ENCODE measurements at places on chromosomes 11 and 22.

DNA sequence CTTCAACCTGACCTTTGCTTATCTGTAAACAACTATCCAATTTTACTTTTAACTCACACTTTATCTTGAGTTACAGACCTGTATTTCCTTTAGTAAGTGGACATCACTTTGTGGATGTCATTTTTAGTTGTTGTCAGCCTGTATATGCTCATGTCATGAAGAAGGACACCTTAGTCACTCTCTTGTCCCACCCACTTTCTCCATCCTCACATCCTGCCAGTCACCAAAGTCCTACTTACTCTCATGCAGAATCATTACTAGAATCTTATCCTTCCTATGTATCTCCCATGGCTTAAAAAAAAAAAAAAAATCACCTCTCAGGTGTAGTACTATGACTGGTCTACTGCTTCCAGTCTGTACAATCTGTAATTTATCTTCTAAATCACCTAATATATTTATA is 43.3 kb downstream of the SESN3 start:
- no peak for DNase-seq

DNA sequence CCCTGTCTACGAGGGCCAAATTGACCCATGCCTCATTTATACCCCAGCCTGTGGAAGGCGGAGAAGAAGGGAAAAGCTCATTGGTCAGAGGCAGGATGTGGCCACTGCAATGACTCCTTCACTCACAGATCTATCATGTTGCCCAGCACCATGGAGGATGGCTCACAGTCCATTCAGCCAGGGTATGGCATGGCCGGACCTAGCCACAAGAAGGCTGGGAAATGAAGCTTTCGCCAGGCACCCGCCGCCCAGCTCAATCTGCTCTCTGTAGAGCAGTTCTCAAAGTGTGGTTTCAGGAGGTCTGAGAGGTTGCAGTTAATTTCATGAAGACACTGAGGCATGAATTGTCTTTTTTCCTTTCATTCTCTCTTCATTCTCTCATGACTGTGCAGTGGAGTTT is 40.6 kb upstream of the LINC01488 start:
- no peak for DNase-seq

DNA sequence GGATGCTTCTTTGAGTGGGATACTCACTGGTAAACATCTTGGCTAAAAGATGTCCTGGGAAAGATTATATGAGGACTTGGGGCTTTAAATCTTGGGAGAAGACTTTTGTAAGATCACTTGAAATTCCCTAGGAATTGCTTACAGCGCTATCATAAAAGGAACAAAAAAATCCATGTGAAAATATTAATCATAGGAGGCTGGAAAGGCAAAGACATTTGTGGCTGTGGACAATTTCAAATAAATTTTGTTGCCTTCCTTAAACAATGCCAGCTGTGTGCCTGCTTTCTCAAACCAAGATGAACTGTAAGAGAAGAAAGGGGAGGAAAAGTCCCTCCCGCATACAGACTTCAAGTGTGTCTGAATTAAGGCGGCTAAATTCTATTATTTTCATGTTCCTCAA is 75.6 kb downstream of the SNX19 start:
- DNase-seq = no peak

DNA sequence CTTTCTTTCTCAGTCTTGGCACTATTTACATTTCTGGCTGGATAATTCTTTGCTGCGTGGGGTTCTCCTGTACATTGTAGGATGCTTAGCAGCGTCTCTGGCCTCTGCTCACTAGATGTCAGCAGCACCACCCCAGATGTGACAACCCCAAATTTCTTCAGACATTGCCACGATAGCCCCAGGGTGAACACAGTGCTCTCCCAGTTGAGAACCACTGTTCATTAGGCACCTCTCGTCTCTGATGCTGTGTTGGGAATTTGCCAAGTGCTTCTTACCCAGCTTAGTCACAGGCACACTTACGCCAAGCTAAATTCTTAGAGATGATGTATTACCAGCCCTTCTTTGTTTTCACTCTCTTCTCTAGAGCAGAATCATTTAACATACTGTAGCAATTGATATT is 9.4 kb downstream of the TRIM6 start:
- DNase-seq = no peak

DNA sequence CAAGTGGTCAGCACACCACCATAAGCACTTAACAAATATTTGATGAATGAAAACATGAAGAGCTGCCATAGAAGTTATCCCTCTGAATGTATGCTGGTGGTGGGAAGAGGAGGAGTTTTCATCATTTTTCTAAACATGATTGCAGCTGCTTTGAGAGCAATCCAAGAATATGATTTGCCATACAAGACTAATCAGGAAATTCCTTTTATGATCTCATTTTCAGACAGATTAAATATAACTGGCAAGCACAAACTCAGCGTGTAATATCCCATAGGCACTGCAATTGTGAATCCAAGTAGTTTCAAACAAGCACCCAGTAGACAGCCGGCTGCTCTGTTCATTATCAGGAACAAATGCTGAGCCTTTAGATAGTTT is 505.7 kb upstream of the LUZP2 start:
- no peak for DNase-seq

DNA sequence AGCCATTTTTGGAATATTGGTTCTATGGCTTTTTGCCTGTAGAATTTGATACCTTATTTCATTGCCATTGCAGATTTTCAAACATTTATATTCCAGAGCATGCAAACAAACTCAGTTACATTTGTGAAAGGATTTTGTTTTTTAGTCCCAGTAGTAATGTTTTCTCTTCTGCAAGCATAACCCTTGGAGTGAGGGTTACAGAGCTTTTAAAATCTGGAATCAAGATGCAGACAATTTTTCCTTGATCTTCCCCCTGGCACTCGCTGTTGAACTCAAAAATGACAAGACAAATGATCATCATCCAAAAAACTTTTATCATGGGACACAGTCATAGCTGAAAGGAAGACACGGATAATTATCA is 20.8 kb downstream of the BBOX1 start:
- DNase-seq = no peak

GRCh38 chr11:80420374-80420773 is 979.5 kb upstream of the TENM4 start:
- no peak for DNase-seq

GRCh38 chr11:44851496-44851895 is 99.2 kb downstream of the TP53I11 start:
- no peak for DNase-seq

- no peak for DNase-seq
Observed at GRCh38 chr22:31841078-31841827, 87.4 kb downstream of the DEPDC5 start.

- no peak for DNase-seq
Observed at GRCh38 chr11:92861634-92862033, 107.8 kb upstream of the MTNR1B start.

GRCh38 chr11:35088226-35088625 is 50.7 kb upstream of the CD44 start:
- DNase-seq = no peak

- no peak for DNase-seq
Observed at GRCh38 chr11:123178186-123178585, 16.9 kb downstream of the CLMP start.

- DNase-seq = peak; percentile 37
Observed at GRCh38 chr22:44080936-44081861, 57.1 kb downstream of the PARVB start.

DNA sequence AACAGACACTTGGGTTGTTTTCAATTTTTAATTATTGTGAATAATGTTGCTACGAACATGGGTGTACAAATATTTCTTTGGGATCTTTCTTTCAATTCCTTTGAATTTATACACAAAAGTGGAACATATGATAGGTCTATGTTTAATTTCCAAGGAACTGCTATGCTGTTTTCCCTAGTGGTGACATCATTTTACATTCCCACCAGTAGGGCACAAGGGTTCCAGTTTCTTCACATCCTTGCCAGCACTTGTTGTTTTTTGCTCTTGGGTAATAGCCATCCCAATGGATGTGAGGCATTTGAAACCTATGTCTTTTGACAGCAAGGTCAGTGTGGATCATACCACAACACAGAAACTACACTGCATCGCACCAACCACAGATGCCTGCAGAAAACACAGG is 41.8 kb upstream of the SCN3B start:
- no peak for DNase-seq

GRCh38 chr22:42716649-42717127 is 4.0 kb downstream of the A4GALT start:
- no peak for DNase-seq

DNA sequence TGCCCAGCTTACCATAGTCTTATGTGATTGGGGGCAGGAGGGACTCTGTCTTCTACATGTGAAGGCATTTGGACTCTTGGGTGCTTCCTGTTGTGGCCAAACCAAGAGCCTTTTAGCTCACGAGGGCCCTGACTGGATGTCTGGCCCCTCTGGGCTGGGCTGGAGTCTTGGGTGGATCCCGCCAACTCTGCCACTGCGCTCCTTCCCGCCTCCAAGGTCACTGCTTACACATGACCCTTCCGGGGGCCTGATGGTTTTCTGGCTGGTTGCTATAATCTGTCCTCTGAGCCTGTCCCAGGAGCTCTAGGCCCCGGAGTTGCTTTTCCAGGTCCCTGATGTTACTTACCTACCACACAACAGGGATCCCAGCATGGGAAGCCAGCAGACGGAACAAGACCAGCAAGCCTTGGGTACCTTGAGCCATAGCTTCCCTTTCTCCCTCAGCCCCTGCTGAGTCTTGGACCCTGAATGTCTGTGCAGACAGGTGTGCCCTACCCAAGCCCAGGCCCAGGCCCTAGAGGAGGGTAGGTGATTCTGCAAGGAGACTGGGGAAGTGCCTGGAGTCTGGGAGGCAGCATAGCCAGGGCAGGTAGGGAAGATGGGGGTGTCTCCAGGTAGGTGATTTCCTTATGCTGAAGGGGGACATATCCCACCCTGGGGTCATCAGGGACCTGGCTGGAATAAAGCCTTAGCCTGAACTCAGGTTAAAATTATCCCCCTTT is 100.3 kb downstream of the TSPAN18 start:
- DNase-seq = no peak

DNA sequence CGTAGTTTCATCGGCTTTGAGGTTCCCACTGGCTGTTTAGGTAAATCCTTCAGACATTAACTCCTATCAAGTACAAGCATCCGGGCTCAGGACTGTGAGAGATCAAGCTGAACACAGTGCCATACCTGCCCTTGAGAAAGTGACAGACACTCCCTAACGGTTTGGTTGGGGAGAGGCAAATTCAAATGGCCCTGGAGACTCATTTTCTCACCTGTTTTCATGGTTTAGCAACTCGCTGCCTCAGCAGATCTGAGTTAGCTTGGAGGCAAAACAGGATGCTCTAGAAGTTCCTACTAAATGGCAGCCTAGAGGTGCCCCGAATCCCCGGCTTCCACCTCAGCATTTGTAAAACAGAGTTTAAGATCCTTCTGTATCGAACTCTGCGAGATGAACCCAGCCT is 3.6 kb upstream of the FBXO3 start:
- DNase-seq = no peak

- DNase-seq = no peak
Observed at GRCh38 chr11:72735495-72736027, 16.6 kb downstream of the ARAP1 start.

GRCh38 chr11:96257972-96258934 is 84.7 kb downstream of the MAML2 start:
- DNase-seq = no peak

DNA sequence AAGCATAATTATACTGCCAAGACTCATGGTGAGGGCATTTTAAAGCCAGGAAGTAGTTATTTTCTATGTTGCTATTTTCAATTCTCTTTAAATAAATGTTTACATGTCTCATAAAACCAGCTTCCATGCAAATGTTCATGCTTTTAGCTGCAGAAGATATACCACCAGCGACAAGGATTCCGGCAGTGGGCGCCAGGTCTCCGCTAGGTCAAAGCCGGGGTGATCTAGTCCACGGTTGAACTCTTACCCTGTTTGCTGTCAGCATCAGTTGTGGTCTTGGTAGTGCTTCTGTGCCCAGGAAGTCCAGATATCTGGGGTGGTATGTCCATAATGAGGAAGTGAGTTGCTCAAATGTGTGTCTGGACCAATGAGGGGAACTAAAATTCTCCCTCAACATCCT is 265.7 kb downstream of the BRD1 start:
- DNase-seq = no peak

GRCh38 chr22:49102367-49102766 is 725.3 kb downstream of the BRD1 start:
- DNase-seq = no peak

GRCh38 chr22:45816776-45817175 is 145.1 kb downstream of the ATXN10 start:
- no peak for DNase-seq

GRCh38 chr11:833114-833791 is 501 bp downstream of the CD151 start:
- DNase-seq = no peak

DNA sequence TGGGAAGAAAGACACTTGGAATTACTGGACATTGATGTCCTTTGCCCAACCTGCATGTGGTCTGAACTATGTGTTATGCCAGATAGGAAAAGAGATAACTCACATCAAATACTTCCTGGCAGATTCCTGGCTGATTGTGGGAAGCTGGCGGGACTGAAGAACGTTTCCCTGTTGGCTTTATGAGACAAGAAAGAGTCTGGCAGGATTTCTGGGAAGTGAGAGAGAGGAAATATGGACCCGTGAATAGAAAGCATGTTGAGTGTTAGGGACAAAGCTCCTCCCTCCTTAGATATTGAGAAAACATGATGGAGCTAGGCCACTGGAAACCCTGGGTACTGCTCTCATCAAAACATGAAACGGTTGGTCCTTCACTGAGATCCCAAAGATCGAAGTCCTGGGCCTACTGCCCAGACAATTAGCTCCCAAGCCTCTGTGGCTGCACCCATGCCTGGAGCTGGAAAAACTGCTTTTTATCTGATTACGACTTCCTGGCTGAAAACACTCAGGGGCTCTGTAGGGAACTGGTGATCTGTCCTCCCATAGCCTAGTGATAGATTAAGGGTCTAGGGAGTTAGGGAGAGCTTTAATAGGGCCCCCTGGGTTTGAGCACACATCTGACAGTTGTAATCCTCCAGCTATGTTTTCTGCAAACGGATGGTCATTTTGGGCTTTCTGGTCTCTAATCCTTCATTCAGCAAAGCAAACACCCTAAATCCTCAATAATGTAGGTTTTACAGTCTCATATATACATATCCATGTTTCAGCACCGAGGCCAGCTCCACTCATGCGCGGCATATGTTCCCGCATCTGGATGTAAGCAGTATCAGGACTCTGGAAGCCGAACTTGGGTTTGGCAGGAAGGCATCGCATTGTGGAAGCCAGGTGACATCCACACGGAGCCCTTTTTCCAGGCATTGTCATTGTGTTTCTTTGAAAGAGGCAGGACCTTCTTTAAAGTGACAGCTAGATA is 6.1 kb upstream of the B3GAT1 start:
- DNase-seq = no peak

GRCh38 chr22:34068001-34068400 is 147.7 kb upstream of the LARGE1 start:
- DNase-seq = no peak

DNA sequence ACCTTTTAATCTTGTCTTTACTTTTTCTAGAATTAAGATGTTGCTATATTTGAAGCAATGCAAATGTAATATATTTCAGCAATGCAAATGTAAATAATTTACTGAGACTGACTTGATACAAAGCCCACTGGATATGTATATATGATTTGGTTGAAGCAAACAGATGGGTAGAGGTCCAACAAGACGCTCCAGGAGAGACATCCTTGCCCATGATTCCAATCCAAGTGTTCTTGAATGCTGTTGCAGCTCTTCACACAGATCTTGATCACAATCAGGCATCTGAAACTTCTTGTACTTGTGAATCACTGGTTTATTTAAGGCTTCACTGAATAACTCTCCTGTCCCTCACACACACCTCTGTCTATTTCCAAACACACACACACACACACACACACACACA is 507.0 kb downstream of the LRRC4C start:
- no peak for DNase-seq

- DNase-seq = no peak
Observed at GRCh38 chr11:112632866-112633505, 328.2 kb upstream of the NCAM1 start.

- DNase-seq = no peak
Observed at GRCh38 chr22:37747080-37747714, 50.3 kb downstream of the TRIOBP start.

Data from activated CD8-positive, alpha-beta memory T cell treated with anti-CD3 and anti-CD28 coated beads for 48 hours (primary cell).